ENCODE measurements at places on chromosomes 3 and 15. TPM values are rescaled to one million over a fixed set of nuclear protein-coding genes. Genes with fewer than 3 reads are reported as not detected.

The MASP1 gene
- 0.58 TPM for total RNA-seq

The HTR3E gene
- total RNA-seq, result not detected

The FANCD2OS gene
- total RNA-seq, result not detected

DNA sequence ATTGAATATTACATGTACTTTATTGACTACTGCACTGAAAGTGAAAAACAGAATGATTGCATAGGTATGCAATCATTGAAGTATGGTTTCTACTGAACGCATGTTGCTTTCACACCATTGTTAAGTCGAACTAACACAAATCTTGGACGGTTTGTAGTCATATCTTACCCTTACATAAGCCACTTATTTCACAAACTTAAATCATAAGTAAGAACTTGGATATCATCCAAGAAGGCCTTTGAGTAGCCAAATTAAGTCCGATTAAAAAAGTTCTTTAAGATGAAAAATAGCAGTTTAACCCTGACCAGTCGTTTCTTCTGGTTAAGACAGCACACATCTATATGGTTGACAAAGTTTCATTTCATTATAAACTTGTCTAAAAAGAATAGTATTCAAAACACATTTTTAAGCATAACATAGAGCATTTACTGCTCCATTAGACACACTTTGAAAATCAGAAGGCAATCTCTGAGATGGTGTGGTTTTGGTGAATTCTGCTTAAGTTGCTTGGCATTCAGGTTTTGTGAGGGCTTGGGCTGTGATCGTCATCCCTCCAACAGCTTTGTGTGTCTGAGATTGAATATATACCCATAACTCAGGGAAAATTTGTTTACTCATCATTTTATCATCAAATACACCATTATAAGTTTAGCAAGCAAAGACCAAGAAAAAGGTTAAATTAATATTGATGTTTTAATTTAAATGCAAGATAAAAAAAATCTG lies 92.2 kb downstream of the NFKBIZ start:
- H3K4me1 ChIP-seq, result peaks cover 9% of the 10 kb centered on the region
- no peak overlapping the region for H3K4me3 ChIP-seq
- H3K27me3 ChIP-seq, result no peaks in the 10 kb centered on the region
- no peak overlapping the region for H3K27ac ChIP-seq
- no peaks in the 10 kb centered on the region for H3K36me3 ChIP-seq
- no peak for DNase-seq

DNA sequence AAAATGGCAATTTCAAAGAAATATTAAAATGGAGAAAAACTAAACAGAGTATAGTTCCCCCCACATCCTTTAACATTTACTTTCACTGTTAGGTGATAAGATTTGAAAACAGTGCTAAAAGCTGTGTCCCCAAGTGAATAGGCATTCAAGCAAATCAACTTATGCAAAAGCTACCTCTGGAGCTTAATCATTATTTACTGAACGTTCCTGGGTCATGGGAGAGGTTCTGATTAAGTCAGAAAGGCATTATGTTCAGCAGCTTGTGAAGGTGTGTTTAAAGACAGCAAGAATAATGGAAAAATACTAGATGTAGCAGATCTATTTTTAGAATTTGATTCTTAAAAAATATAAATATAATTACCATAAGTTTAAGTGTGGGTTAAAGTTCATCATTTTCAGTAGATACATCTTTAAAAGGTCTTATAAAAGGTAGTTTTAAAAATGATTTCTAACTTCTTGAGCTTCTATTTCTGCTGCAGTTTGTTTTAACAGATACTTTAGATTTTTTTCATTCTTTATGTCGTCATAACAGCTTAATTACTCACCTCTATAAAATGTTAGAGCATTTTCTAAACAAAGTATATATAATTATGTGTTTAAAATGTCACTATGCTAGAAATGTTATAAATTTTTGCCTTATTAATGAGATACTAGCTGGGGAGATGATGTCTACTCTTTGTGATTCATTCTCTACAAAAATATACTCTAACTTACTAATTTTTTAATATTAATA lies 127.9 kb downstream of the MITF start:
- H3K36me3 ChIP-seq, result no peaks in the 10 kb centered on the region
- H3K27me3 ChIP-seq, result no peaks in the 10 kb centered on the region
- peak overlapping the region; percentile 54 for H3K4me3 ChIP-seq
- H3K27ac ChIP-seq, result peak overlapping the region; percentile 72

- peak; percentile 59 for DNase-seq
- no peaks in the 10 kb centered on the region for H3K27me3 ChIP-seq
- H3K27ac ChIP-seq, result no peak overlapping the region
- H3K36me3 ChIP-seq, result no peaks in the 10 kb centered on the region
Observed at GRCh38 chr3:153970741-153971347, 150.3 kb upstream of the ARHGEF26 start.

DNA sequence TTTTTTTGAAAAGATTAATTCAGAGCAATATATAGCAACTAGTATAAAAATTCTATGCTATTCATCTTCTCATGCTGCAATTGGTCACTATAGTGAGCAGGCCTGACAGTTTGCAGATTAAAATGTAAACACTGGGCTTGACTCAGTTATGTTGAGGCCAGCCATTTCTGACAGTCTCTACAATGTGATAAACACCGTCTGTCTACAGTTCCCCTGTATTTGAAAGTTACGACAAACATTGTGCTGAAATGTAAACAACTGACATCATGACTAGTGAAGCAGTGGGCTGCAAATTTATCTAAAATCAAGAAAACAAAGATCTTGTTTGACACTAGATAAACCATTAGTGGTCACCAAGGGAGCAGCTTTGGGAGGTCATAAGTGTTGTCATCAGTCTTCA lies 197.4 kb downstream of the ISL2 start:
- DNase-seq, result no peak
- no peak overlapping the region for H3K27ac ChIP-seq
- peaks cover 13% of the 10 kb centered on the region for H3K4me1 ChIP-seq
- no peaks in the 10 kb centered on the region for H3K36me3 ChIP-seq
- H3K27me3 ChIP-seq, result no peaks in the 10 kb centered on the region
- no peak overlapping the region for H3K4me3 ChIP-seq

DNA sequence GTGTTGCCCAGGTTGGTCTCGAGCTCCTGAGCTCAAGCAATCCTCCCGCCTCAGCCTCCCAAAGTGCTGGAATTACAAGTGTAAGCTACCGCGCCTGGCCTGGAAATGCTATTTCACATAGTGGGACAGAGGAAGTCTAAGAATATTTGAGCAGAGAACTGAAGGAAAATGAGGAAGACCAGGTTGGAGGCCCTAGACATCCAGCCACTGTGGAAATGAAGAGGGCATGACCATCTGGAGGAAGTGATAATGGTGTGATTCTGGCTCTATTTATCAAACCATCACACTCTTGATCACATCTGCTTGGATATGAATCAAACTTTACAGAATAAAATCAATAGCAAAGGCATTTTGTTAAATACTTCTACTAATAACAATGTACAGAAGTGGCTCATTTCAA lies 65.9 kb upstream of the ARHGEF3 start:
- DNase-seq, result no peak
- H3K27me3 ChIP-seq, result no peaks in the 10 kb centered on the region
- no peaks in the 10 kb centered on the region for H3K36me3 ChIP-seq
- peaks cover 21% of the 10 kb centered on the region for H3K4me1 ChIP-seq

GRCh38 chr3:176650478-176650877 lies 546.8 kb downstream of the TBL1XR1 start:
- no peak overlapping the region for H3K27ac ChIP-seq
- DNase-seq, result no peak
- H3K27me3 ChIP-seq, result no peaks in the 10 kb centered on the region
- H3K4me1 ChIP-seq, result no peaks in the 10 kb centered on the region
- H3K4me3 ChIP-seq, result no peak overlapping the region
- H3K36me3 ChIP-seq, result no peaks in the 10 kb centered on the region

- H3K4me1 ChIP-seq, result no peaks in the 10 kb centered on the region
- no peaks in the 10 kb centered on the region for H3K36me3 ChIP-seq
- no peak overlapping the region for H3K4me3 ChIP-seq
- H3K27ac ChIP-seq, result no peak overlapping the region
- no peaks in the 10 kb centered on the region for H3K27me3 ChIP-seq
Observed at GRCh38 chr3:177234121-177234520, 36.8 kb upstream of the TBL1XR1 start.
